ENCODE measurements at places on chromosomes 4 and X.

GRCh38 chr4:57214654-57215411 lies 104.6 kb upstream of the IGFBP7 start:
- H3K27me3 ChIP-seq = no peaks in the 10 kb centered on the region
- H3K4me3 ChIP-seq = no peak overlapping the region
- no peak overlapping the region for H3K27ac ChIP-seq
- no peak for DNase-seq

- H3K27me3 ChIP-seq = no peaks in the 10 kb centered on the region
- H3K36me3 ChIP-seq = no peaks in the 10 kb centered on the region
- H3K4me1 ChIP-seq = peaks cover 4% of the 10 kb centered on the region
- no peak overlapping the region for H3K4me3 ChIP-seq
- H3K27ac ChIP-seq = no peak overlapping the region
Observed at GRCh38 chr4:6794189-6794588, 11.7 kb downstream of the KIAA0232 start.

DNA sequence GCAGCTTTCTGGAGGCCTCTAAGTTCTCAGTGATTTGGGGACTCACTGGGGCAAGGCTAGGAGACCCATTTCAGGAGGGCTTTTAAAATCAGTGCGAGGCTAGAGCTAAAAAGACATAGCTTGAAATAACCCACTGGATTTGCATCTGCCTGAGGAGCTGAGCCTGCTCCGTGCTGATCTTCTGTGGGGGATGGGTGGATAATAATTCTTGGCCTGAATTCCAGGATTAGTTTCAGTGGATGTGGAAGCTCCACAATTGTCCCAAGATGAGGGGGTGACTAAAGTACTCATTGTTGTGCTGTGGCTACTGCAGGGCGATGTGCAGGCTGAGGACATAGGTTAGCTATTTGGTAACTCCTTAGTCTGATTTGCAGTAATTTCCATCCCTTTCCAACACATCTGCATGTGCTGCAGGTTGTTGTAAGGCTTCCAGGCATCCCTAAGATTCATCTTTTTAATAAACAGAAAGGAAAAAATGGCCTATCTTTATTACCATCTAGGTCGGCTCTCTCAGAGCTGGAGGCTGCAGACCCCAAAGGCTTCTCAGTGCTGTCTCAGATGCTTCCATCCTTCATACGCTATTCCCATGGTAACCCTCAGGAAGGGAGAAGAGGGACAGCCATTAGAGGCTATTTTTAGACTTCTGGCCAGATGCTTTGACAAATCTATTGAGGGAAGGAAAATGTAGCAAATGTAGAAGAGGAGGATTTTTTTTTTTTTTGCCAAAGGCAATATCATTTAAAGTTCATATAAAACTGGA lies 63.4 kb downstream of the GRXCR1 start:
- no peak overlapping the region for H3K4me3 ChIP-seq
- H3K27me3 ChIP-seq = no peaks in the 10 kb centered on the region
- H3K36me3 ChIP-seq = no peaks in the 10 kb centered on the region
- no peak overlapping the region for H3K27ac ChIP-seq

DNA sequence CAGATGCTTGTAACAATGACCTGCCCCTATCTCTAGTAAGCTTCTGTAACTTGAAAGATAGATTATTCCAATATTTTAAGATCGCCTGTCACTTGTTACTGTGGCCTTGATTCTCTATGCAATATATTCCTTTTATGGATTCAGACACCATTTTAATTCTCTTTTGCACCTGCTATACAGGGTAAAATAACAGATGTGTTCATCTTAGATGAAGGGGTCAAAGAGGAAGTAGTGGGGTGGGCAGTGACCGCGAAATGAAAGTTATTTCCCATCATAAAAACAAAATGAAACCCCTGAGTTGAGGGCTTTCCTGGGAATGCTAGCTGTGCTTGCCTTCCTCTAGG lies 175.9 kb downstream of the TSPAN5 start:
- H3K27me3 ChIP-seq = no peaks in the 10 kb centered on the region
- H3K27ac ChIP-seq = no peak overlapping the region
- H3K4me1 ChIP-seq = peaks cover 9% of the 10 kb centered on the region
- no peak overlapping the region for H3K4me3 ChIP-seq
- no peak for DNase-seq
